ENCODE measurements at places on chromosomes 4 and X.

DNA sequence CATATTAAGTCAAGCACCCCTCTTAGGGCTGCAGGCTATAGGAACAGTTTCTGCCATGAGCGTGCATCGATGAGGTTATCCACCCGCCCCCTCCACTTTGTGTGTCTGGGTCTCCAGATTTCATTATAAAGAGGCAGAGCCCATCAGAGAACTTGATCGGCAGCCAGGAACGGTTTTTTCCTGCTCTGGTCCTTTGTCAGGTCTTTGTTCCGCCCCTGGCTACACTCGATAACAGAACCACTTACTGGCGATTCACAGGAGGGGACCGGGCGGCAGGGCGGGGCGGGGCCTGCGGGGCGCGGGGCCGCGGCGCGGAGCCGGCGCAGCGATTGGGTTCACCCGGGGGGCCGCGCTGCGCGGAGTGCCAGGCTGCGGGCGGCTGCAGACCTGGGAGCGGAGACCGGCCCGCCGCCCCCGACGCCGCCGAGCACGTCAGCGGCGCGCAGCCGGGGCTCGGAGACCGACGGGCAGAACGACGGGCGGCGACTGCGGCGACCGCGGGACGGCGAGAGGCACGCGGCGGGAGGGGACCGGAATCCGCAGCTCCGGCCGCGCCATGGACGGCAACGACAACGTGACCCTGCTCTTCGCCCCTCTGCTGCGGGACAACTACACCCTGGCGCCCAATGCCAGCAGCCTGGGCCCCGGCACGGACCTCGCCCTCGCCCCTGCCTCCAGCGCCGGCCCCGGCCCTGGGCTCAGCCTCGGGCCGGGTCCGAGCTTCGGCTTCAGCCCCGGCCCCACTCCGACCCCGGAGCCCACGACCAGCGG lies at the start of gene SLC10A4:
Gene SLC10A4 (plus strand): TSS at position 338 of the 771 bp plus-strand sequence. CDS start 219 bp downstream, at position 557.
- no peak for DNase-seq

DNA sequence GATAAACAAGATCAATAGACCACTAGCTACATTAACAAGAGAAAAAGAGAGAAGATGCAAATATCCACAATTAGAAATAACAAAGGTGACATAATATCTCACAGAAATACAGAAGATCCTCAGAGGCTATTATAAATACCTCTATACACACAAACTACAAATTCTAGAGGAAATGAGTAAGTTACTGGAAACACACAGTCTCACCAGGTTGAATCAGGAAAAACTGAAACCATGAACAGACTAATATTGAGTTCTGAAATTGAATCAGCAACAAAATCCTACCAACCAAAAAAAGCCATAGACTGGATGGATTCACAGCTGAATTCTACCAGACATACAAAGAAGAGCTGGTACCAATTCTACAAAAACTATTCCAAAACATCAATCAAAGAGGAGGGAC lies 211.8 kb upstream of the CPEB2 start:
- DNase-seq, result no peak

DNA sequence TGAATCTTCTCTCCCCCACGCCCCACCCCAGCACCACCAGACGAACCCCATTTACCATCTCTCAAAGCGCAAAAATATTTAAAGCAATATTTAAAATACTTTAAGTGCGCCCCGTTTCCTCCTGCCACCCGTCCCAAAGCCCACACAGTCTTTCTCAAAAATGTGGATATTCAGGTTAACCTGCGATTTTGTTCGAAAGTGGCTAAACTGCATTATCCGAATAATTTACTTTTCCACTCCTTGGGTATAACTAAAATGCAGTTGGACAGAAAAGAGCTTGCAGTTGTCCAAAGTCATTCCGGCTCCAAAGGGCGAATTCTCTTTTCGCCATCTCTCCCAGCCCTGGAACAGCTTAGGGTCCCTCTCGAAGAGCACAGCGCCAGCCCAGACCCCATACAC lies 662 bp downstream of the SMIM43 start:
- DNase-seq, result no peak

- DNase-seq, result no peak
Measured at GRCh38 chr4:70099206-70099605, 49.0 kb downstream of the HTN1 start.

DNA sequence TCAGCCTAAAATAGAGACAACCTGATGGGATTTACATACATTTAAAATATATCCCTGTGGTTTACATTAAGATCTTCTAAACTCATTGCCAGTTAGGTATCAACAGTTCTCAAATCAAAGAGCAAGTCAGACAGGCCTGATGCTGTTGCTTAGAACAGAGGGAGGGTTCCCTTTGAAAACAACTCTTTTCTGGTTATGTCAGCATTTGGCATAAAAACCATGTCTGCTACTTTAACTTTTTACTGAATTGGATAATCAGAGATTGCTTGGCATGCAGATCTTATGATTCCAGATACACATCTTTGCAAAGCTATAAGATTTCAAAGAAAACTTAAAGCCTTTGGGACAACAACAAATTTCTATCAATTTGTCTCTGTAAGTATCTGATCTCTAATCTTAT lies 140.8 kb downstream of the CPE start:
- DNase-seq, result no peak

GRCh38 chrX:111568354-111568753 lies 56.9 kb downstream of the SERTM2 start:
- no peak for DNase-seq

GRCh38 chr4:4430492-4431195 lies 43.7 kb downstream of the NSG1 start:
- no peak for DNase-seq

- DNase-seq, result no peak
Measured at GRCh38 chr4:17335371-17335770, 176.5 kb downstream of the QDPR start.

DNA sequence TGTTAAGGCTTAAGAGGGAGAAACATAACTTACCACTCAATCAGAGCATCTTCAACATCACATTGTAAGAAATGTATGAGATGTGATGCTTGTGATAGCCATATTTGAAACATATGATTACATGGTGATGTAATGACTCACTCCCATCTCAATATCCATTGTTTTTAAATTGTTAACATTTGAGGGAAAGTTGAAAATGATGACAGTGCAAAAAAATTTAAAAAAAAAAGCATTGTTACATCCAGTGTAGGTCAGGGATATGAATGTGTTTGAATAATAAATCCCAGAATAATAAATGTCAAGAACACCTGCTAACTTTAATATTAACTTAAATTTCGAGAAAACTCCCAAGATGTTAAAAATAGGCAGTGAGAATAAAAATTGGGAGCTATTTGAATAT lies 6.4 kb upstream of the CCSER1 start:
- DNase-seq, result no peak

DNA sequence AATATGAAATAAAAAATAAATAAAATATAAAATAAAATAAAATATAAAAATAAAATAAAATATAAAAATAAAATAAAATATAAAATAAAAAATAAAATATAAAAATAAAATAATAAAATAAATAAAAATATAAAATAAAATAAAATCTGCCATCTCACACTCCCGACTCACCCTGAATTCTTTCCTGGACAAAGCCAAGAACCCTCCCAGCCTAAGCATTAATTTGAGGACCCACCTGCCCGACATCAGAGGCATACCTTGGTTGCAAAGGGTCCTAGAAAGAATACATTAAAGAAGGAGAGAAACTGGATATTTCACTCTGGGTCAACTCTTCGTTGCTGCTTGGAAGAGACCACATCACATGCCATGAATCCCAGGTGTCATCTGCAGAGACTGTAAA lies 138.3 kb downstream of the CRLF2 start:
- DNase-seq, result no peak

DNA sequence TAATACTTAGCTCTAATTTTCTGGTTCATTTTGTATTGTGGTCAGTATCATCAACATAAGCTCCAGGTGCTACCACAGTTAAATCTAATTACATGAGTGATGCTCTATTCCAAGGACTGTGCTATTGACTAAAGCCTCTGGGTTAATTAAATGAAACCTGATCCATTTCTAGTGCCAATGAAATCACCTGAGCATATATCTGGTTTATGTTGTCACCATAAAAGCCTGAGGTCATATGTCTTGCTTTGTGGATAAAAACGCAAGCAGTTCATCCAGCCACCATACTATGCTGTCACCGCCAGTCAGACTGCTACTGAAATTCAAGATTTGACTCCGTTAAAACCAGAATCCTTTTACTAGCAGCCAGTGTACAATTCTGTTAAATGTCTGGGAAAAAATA lies 64.2 kb upstream of the ZNF518B start:
- peak; percentile 1 for DNase-seq

DNA sequence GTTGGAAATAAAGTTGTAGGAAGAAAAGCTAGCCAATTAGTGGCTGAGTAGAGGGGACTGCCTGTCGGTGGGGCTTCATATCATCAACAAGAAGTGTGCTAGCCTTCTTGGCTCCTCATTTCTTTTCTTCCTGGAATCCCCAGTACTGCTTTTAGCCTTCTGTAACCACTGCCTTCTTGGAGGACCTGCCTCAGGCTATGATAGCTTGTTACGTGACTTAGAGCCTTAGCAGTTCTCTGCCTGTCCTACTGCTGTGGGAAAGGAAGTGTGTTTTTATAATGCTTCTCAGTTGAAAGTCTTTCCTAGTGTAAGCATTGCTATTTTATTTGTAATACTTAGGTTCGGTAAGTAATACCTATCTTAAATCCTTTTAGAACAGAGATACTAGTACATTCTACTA lies 61.9 kb downstream of the LARP1B start:
- DNase-seq, result no peak

GRCh38 chr4:10701161-10701560 lies 16.6 kb upstream of the CLNK start:
- DNase-seq, result no peak

DNA sequence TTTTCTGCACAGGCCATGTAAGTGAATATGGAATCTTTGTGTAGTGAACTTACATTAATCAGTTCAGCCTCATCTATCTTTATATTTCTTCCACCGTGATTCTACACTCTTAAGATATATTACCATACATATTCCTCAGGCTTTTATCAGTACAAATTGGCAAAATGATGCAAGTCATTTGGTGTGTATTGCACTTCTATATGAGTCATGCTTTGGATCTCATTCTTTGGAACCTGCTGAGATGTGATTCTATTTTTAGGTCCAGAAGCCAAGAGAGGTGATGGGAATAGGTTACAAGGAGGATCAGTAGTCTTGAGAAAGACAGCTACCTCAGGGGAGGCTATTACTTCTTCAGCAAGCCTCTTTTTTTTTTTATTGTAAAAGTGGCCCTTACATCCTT lies 204.4 kb downstream of the ZNF330 start:
- DNase-seq, result no peak

DNA sequence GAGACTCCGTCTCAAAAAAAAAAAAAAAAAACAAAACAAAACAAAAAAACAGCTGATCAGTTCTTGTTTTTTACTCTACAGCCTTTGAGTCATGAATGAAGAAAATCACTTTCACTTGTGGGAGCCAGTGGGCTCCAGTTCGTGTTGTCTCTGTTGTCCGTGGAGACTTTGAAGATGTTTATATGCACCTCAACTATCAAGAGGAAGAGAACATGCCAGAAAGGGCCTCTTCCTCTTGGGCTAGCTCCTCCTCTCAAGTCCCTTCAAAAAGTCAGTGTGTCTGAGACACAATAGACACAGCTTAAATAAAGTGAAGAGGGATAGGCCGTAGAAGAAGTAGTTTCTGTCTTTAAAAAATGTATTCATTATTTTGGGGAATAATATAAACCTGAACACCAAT lies 182.7 kb downstream of the KDR start:
- DNase-seq, result no peak

GRCh38 chr4:56870946-56871345 lies 36.8 kb upstream of the REST start:
- DNase-seq, result peak; percentile 41

- DNase-seq, result no peak
Measured at GRCh38 chr4:76518241-76518640, 83.2 kb downstream of the SHROOM3 start.

DNA sequence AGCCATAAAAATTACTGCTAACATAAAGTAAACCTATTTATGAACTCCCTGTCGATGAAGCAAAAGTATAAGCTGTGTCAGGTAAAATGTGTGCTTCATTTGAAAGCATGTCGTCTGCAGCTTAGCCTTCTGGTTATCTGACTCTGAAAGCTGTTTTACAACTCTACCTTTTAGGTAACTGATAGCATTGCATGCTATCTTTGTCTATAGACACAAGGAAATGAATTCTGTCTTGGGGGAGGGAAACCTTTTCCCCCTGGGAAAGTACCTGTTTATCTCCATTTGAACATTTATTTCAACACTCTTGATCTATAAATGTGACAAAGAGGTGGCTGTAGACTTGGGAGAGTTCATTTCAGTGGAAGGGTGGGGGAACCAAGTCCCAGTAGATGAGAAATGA lies 51.4 kb downstream of the RAB40A start:
- no peak for DNase-seq

- no peak for DNase-seq
Measured at GRCh38 chr4:169133932-169134331, 123.9 kb upstream of the CBR4 start.

GRCh38 chr4:53602390-53602789 lies 11.1 kb upstream of the LNX1 start:
- DNase-seq, result no peak

DNA sequence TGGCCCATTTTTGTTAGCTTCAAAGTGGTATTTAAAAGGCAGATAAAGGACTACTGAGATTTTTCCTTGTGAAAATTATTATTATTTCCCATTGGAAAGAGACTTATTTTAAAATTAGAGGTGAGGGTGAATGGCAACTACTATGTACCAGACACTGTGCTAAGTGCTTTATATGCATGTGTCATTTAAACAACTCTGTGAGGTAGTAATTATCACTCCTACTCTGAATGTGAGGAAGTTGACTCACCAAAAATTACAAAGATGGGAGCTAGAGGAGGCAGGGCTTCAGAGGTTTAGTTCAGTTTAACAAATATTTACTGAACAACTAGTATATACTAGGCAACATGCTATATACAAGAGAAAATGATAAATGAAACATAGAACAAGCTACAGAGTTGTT lies 78.2 kb downstream of the MSL3 start:
- no peak for DNase-seq

DNA sequence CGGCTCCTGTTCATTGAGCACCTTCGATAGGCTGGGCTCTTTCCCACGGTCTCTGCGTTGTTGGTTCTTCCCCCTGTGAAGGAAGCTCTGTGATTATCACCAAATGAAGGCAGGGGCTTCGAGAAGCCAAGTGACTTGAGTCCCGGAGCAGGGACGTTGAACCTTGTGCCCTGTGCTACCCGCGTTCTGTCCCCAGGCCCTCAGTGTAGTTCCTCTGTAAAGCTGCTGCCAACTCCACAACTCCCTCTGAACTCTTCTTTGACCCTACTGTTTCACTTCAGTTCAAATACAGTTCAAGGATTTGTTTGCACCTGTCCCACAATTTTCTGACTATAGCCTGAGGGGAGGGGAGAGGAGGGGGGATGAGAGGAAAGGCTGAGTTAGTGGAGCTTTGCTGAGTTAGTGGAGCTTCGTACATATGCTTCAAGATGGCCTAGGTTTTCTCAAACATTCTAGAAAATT lies 635 bp upstream of the PHF8 start:
- DNase-seq, result no peak

- no peak for DNase-seq
Measured at GRCh38 chr4:7980036-7980435, 40.4 kb upstream of the AFAP1 start.

- DNase-seq, result no peak
Measured at GRCh38 chrX:14274691-14275090, 245.0 kb upstream of the GEMIN8 start.

Data from NCI-H2171 (cell line).